ENCODE measurements at places on chromosomes 5 and 9. TPM values are rescaled to one million over a fixed set of nuclear protein-coding genes. Genes with fewer than 3 reads are reported as not detected.

CYSRT1 gene
- total RNA-seq, result 0.22 TPM

SLC6A3 gene
- total RNA-seq, result not detected

SLC6A7 gene
- not detected for total RNA-seq

OR1Q1 gene
- not detected for total RNA-seq

PCDHGA8 gene
- 1.5 TPM for total RNA-seq

CCNO gene
- not detected for total RNA-seq

SH2D3C gene
- total RNA-seq, result 51.5 TPM

TNC gene
- 0.09 TPM for total RNA-seq

SLIT3 gene
- total RNA-seq, result under 0.01 TPM

CCDC69 gene
- 0.54 TPM for total RNA-seq

NR2F1 gene
- 63.1 TPM for total RNA-seq

SYNPO gene
- total RNA-seq, result 7.7 TPM

PALM2AKAP2 gene
- 0.09 TPM for total RNA-seq

MPDZ gene
- 126 TPM for total RNA-seq

ANXA1 gene
- total RNA-seq, result 294 TPM

IL3 gene
- not detected for total RNA-seq

MEGF9 gene
- total RNA-seq, result 5.1 TPM
